MV-4-11 (cell line): ENCODE measurements at places on chromosomes 3 and 15.
A peak's percentile ranks its signal among the peaks of the same experiment; 100 is the strongest.

DNA sequence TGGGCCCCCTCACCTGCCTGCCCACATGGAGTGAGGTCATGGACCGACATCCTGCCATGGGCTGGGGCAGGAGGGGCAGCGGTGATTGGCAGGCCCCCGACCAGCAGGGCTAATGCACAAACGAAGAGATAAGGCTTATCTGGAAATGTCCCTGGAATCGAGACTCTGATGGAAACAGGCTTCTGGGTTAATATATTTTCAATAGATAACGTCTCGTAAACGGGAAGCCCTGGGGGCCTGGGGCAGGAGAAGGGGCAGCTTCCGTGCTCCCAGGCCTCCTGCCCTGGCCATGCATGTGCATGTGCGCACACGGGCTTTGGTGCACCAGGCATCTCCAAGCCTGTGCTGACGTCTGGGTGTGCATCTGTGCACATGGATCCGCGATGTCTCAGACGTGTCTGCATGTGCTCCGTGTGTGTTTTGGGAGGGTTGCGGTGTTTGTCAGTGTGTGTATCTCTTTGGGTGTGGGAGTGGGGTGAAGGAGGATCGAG lies 55.1 kb downstream of the DNAJB8 start:
- DNase-seq: no peak

DNA sequence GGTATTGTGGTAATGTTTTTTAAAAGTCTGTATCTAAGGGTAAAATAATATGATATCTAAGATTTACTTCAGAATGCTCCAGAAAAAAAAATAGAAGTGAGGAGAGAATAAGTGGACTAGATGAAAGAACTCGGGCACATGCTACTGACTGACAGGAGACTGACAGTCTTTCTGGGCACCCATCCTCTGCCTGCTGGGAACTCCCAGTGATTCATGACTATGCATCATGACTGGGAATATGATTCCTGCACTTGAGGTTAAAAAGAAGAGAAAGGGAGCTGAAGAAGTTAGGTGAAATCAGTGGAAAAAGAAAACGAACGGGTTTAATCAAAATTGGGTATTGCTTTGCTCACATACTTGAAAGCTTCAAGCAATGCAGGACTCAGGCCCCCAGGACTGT lies 35.7 kb upstream of the SPSB4 start:
- DNase-seq: no peak

GRCh38 chr3:179430277-179430870 lies 20.9 kb downstream of the GNB4 start:
- DNase-seq: no peak

DNA sequence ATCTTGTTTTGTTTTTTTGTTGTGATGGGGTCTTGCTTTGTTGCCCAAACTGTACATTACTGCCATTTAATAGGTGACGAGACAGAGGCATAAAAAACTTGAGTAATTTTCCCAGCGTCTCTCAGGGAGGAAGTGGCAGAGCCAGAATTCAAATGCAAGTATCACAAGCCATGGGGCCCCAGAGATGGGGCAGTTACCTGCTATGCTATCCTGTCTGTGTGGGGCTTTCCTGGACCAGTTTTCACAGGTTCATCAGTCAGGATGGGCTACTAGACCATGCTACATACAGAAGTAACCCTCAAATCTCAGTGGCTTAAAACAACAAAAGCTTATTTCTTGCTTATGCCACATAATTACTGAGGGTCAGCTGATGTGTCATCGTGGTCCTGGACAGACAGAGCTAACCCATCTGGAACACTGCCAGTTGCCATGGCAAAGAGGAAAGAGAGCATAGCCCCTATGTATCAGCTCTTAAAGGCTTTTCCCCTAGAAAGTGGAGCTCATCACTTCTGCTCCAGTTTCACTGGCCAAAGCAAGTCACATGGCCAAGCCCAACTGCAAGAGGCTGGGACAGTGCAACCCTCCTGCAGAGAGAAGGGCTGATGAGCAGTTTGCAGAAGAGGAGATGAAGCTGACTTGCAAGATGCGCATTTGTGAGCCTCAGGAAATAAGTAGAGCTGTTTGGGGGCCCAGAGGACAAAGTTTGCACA lies 31.7 kb upstream of the SYNM start:
- DNase-seq: no peak

- DNase-seq: peak; percentile 3
Observed at GRCh38 chr3:52265387-52265786, 13.1 kb downstream of the WDR82 start.

DNA sequence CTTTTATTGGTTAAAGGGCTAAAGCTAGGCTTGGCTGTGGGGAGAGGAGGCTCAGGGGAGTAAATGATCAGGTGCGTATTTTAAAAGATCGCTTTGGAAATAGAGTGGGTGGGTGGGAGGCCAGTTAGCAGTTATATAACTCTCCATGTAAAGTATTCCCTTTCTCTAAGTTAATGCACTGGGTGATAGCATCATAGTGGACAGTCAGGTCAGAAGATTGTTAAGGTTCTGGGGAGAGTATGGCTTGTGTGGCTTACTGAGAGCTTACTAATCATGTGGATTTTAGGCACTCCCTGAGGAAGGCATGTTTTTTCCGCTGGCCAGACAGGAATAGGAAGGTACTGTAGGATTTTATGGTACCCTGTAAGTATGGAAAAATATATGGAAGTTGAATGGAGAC lies 6.3 kb upstream of the EIF3J start:
- no peak for DNase-seq

DNA sequence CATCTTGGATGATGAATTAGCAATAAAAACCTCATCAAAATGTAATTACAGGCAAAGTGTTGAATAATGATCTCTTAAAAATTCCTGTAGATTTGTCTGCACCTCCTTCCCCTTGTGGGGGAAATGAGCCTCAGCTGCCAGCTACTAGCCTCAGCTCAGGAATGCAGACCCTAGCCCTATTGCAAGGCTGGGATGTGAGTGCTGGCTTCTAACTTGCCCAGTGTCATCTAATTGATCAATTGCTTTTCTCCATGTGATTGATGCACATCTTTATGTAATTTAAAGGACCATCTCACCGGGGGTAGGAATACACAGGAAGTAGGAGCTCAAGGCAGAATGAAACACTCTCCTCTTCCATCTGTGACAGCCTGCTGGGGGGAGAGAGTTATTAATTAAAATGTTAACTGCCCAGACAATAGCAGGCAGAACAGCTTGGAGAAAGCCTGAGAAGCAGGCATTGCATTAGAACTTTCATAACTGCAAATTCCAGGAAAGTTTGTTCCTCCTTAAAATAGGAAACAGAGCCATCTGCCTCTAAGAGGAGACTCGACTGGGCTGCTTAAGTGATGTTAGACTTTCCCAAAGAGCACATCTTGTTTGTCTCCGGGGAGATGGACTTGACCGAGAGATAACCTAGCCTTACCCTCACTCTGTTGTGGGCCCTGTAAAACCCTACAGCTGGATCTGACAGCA lies 69.6 kb downstream of the LRTM1 start:
- no peak for DNase-seq

GRCh38 chr3:11248596-11248995 lies 23.6 kb upstream of the ATG7 start:
- no peak for DNase-seq

GRCh38 chr3:25663869-25664811 lies 567 bp downstream of the TOP2B start:
- DNase-seq: peak; percentile 39

DNA sequence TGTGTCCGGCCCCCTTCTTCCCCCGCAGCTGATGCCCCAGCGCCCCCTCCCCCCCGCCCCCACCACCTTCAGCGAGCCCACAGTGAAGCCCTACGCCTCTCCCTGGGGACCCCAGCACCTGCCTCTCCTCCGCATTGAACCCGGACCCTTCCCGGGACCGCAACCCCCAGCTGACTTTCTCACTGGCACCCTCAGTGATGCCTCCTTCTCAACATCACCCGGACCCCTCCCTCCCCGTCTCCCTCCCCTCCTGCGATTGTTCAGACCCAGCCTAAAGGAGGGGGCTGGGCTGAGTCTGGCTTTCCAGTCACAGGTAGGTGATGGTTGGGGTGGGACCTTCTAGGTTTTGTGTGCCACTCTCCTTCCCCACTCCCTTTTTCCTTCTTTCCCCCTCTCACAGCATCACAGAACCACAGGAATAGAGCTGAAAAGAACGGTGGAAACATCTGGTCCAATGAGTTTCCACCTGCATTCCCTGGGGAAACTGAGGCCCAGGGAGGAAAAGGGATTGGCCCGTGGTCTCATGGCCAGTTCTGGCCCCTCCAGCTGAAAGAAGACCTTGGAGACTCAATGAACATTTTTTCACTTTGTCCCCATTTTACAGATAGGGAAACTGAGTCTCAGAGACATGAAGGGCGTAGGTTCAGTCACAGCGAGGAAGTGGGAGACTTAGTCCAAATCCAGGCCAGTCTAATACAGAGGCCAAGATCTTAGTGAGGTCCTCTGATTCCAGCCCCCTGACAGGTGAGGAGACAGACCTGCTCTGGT lies 828 bp downstream of the CAND2 start:
- DNase-seq: no peak

DNA sequence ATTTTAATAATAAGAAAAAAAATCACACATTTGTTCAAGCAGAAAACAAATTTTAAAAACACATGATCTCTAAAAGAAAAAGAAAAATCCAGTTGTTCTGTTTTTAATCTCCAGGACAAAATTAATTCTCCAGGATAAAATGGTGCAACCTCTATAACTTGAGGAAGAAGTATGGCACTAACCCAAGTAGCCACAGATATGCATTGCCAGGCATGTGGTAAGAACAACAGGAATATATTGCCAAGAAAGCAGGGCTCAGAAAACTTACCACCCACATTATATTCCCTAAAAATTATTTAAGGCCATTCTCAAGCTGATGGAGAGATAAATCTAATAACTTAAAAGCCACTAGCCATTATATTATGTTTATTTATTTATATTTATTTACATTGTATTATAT lies 295.7 kb upstream of the TMCO5A start:
- no peak for DNase-seq

DNA sequence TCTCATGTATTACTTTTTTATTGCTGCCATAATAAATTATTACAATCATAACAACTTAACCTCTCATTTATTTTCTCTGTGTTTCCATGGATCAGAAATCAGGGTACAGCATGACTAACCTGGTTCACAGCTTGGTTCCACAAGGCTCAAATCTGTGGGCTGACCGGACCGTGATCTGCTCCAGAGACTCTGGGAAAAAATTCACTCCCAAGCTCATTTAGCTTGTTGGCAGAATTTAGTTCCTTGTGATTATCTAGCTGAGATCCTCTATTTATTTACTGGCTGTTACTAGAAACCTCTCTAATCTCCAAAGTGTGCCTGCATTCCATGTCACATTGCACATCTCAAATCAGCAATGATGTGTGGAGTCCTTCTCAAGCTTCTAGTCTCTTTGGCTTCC lies 386.6 kb downstream of the DIPK2A start:
- DNase-seq: no peak
